ENCODE measurements at places on chromosomes 7 and 10. TPM values are rescaled to one million over a fixed set of nuclear protein-coding genes. Genes with fewer than 3 reads are reported as not detected.

DNA sequence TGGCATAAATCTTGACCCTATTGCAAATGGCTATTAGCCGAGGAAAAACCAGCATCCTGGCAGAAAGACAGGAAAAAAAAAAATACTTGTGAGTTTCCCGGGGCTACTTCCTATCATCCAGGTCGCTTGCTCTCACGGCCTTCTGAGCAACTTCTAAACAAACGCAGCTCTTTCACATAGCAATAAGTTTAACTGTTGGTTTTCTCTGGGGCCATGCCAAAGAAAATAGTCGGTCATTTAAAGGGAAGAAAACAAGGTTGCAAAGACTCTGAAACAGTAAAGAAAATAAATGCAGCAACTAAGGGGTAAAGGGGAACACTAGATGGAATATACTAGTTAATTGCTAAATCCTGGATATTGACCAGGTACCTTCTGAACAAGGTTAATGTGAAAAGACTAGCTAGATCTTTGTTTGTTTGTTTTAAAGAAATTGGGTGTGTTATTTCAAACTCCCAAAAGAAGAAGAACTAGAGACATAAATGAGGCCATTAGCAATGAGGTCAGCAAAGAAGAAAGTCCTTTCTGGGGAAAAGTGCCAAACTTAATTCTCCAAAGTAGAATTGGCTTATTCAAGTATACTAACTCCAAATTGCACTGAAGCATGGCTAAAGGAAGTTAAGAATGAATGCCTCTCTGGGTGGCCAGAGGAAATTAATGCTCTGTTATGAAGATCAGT lies 54.2 kb downstream of the SLC39A12 start:
- H3K36me3 ChIP-seq: no peaks in the 10 kb centered on the region
- H3K4me3 ChIP-seq: no peak overlapping the region
- H3K4me1 ChIP-seq: no peaks in the 10 kb centered on the region
- H3K27me3 ChIP-seq: no peaks in the 10 kb centered on the region
- no peak overlapping the region for H3K27ac ChIP-seq

The MLLT10 gene
- 47.1 TPM for total RNA-seq

The MKI67 gene
- 356 TPM for total RNA-seq

The CTBP2 gene
- 0.29 TPM for total RNA-seq

The MRLN gene
- total RNA-seq: not detected

Data from activated CD8-positive, alpha-beta T cell treated with anti-CD3 and anti-CD28 coated beads, Interleukin-2, amount 10 ng/mL, durations not matched to agents 7 days and 5 days (primary cell).